Stimulated activated CD4-positive, alpha-beta T cell treated with anti-CD3 and anti-CD28 coated beads, Interleukin-4, amount 100 ng/mL, for 4 hours (primary cell): ENCODE measurements at places on chromosomes 1 and 21.

DNA sequence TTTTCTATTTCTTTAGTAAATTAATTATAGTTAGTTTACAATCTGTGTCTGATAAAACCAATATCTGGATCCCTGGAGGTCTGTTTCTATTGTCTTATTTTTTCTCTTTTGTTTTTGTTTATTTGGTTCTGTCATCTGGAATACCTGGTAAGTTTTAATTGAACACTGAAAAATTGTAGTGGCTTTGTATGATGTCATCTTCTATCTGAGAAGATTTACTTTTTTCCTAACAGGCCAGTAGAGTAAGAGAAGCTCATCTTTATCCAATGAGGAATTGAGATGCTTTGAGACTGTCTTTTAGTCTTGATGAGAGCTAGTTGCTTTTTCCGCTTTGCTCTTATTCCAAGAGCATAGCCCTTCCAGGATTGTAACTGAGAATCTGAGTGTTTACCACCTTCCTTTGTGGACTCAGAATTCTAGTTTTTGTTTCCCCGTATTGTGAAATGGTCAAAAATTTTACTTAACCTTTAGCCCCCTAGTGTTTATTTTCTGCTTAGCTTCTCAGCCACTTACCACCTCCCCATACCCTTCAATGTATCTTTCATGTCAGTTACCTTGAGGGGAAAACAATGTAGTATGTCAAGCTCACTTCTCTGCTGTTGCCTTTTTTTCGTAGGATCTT lies 25.0 kb downstream of the PTGFRN start:
- no peak for DNase-seq

DNA sequence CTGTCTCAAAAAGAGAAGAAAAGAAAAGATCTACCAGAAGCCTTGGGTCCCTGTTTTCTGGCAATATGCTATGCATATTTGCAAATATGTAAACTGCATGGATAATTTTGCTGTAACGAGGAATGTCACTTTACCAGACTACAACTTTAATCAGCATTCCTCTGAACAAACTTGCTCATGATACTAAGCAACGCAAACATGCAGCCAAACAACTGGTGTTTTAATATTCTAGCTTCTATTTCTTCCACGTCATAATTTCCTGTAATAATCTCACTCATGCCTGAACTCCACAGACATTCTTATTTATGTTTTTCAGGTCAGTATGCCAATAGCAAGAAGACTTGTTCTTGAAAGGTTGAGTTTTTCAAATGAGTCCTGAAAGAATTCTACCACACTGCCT lies 114.1 kb downstream of the SIM2 start:
- DNase-seq: no peak

DNA sequence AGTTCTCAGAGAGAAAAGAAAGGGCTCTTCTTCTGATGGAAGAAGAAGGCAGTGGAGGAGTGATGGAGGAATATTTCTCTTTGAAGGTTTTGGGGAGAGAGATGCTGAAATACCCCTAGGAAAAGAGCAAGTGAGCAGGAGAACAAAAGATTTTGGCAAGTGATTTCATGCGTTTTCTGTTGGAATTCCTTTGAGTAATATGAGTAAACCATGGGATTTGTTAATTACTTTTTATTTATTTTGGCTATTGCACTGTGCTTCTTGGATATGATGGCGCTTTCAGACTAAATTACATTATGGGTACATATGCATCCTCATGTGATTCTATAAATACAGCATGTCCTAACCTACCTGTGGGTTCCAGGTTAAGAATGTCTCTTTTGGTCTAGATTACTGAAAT lies 210.1 kb upstream of the PTGFR start:
- DNase-seq: no peak

- DNase-seq: no peak
Observed at GRCh38 chr1:116224561-116224960, 113.4 kb downstream of the MAB21L3 start.

DNA sequence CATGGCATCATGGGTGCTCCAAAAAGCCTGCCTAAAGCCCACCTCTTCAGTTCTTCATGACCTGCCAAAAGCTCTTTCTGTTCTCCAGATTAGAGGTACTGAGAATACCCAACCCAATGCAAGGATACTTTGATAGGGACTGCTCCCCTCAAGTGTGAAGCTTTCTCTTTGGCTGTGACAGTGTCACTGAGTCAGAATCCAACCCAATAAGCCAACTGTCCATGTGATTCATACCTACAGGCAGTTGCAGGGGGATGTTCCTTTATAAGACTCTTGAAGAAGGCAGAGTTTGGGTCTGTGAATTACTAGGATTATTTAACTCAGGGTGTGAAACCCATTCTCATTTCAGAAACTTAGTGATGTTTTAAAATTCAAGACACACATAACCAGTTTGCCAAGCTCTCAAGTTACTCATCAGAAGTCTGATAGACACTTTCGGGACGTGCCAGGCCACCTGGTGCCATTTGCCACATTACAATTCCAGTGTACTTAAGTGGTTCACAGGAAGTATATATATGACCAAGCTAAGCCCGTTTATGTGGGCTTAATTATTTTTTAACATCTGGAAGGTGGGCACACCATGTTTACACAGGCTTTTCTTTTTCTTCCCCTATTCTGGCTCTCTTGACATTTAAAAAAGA lies 265.8 kb downstream of the NFIA start:
- DNase-seq: no peak

DNA sequence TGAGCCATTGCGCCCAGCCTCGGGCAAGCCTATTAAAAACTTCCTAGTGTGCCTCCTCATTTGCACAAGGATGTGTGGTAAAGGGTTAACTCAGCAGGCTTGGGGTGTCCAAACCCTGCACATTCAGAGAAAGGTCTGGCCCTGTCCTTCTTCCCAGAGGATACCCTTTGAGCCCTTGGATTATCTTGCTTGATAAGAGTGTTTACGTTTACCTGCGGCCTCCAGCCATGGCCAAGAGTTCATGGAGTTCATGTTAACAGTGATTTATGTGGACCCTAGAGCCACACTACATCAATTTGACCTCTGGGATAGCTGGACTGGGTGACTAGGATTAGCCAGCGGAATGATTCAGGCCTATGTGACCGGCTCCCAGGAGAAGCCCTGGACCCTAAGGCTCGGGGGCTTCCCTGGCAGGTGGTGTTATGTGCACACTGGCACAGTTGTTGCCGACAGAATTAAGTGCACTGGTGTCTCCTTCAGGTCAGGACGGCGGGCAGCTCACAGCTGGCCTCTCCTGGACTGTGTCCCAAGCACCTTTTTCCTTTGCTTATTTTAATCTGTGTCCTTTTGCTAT lies 7.7 kb upstream of the TCP10L start:
- no peak for DNase-seq

GRCh38 chr1:96416701-96417444 lies 304.7 kb upstream of the PTBP2 start:
- DNase-seq: no peak

DNA sequence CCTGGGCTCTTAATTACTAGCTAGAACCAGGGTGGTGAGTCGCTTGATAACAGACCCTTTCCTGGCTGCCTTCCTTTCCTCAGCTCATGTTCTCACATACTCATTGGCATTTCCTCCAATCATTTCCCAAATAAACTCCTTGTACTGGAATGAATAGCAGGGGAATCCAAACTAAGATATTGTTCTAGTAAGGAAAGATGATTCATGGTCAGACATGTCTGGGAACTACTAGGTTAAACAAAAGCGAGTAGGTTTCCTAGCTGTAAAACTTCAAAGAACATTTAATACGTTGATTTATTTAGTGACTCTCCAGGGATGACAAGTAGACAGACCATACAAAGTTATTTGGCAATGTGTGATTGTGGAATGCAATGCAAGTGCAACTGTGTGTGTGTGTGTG lies 121.2 kb upstream of the KCNJ6 start:
- no peak for DNase-seq

DNA sequence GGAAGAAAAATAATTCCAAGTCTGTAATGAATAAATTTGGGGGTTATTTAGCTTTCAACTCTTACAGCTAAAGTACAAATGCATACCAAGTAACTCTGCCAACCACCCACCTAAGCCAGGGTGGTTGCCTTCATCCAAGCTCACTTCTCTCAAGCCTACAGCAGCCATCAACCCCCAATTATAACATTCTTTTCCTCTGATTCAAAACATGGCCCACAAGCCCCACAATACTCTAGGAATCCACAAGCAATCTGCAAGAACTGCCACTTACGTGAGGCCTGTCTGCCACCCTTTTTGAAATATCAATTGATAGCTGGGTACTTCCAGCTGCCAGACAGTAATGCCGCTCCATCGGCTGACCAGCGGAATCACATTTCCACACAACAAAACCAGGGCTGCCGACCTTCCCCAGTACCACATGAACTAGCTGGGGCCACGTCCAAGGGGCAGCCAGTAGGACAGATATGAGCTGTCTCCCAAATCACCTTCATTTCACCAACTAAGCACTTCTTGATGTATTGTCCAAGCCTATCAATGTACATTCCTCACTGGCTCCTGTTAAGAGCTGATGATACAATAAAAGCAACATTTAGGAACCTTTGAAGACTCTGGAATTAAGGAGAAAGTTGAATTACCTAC lies 3.2 kb downstream of the LBR start:
- no peak for DNase-seq

DNA sequence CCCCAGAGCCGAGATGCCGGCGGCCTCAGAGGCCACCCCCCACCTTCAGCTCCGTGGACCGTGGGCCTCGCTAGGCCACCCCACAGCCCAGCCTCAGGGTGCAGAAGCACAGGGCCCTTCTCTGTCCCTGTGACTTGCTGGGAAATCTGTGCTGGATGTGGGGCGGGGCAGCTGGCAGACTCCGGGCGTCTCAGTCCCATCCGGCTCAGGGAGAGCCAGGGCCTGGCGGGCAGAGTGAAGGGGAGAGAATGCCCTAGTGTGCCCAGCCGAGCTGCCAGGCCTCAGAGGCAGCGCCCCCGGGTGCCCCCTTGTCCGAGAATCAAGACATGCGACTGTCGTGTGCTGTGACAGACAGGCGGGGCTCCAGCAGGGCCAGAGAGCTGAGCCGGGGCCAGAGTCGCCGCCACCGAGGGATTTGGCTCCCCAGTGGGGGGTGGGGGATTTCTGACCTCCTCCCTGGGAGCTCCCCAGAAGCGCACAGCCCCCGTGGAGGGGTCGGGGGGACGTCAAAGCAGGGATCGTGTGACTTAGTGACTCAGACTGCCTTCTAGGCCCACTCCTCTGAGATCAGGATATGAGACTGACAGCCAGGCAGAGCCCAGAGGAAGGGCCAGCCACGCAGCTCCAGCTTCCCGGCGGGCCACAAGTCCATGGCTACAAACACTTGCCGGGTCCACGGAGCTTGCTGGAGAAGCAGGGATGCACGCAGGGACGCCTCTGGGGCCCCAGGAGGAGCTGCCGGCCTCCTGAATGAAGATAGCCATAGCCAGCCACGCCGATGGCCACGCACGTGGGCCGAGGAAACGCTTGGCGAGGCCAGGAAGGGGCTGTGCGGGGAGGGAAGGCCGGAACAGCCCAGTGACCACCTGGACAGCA lies 11.9 kb downstream of the COL6A1 start:
- DNase-seq: peak; percentile 1

DNA sequence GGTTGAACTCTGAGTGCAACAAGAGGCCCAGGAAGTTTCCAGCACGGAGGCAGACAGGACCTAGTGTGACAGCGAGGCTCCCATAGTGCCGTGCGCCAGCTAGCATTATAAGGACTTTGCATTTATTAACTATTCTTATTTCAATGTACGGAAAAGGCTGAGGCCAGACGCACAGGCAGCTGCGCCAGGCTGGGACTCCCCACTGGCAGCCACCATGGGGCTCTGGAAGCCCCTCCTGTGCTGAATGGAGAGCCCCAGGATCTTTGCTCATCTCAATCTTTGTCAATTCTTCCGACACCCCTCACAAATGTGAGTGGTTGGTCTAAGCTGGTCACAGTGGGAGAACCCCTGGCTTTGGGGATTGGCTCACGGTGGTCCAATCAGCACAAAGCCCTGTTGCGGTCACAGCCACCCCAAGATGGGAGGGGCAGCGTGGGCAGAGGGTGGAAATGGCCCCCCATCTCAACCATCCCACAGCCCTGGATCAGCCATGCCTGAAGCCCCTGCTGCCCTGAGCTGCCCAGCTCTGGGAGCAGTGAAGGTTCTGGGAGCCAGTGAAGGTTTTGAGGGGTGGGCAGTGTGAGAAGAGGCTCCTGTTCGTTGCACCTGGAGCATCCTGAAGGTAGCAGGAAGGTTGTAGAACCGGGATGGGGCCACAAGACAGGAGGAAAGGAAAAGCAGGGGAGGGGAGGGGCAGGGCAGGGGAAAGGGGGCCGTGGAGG lies 59.5 kb upstream of the ADARB1 start:
- no peak for DNase-seq

DNA sequence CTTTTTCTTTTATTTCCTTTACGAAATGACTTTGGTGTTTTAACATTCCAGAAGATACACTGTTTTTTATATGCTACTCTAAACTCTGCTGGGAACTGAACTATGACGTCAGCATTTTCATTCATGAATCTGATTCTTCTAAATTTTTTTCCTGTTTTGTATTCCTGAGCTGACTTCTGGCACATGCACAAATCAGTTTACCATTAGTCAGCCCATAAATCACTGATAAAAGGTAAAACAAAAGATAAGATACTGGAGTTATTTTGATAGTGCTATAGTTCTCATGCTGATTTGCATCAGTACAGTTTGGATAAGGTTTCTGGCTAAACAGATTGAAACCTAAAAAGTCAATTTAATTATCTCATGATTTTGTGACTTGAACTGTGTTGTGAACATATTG lies 10.4 kb downstream of the CAMTA1 start:
- no peak for DNase-seq

DNA sequence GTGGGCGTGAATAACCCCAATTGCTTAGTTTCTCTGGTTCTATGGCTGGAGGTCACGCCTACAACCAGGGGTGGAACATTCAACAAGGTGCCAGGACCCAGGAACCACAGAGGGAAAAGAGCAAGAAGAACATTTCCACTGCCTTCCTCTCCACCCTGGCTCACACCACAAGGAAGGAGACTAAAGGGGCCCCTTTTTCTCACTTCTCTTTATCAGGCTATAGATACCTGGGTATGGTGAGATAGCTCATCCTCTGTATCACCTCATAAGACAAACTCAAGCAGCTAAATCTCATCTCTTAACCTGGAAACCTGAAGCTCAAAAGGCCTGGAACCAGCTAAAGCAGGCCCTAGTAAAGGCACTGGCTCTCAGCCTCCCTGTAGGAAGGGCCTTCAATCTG lies 438.8 kb upstream of the OLFM3 start:
- DNase-seq: no peak

GRCh38 chr1:114574365-114574764 lies 7.0 kb downstream of the BCAS2 start:
- no peak for DNase-seq

DNA sequence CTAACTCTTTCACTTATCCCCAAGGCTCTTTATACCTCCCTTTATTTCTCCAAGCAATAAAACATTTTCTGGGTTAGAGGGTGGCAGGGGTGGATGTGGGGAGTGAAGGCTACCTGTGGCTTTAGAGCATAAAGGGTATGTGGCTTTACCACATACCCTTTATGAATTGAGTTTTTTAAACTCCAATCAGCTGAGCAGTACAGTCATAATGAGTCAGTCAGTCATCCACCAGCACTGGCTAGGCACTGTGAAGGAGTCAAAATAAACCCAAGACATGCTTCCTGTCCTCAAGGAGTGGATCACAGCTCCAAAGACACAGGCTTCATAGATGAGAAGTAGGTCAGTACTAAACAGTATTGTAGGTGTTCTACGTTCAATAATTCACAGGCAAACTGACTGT lies 2.6 kb upstream of the TDRD10 start:
- DNase-seq: no peak

GRCh38 chr21:35633501-35633900 lies 426.8 kb downstream of the SETD4 start:
- DNase-seq: no peak

- DNase-seq: no peak
Observed at GRCh38 chr1:59703918-59704378, 110.8 kb upstream of the HOOK1 start.
